ENCODE measurements at places on chromosomes 11 and 22.

GRCh38 chr11:120244476-120245365 is 4.8 kb downstream of the POU2F3 start:
- no peak for DNase-seq

- DNase-seq: no peak
These were observed 13.7 kb downstream of the MEI1 start for GRCh38 chr22:41713004-41713403.

GRCh38 chr22:32665676-32666075 is 135.8 kb upstream of the TIMP3 start:
- no peak for DNase-seq

DNA sequence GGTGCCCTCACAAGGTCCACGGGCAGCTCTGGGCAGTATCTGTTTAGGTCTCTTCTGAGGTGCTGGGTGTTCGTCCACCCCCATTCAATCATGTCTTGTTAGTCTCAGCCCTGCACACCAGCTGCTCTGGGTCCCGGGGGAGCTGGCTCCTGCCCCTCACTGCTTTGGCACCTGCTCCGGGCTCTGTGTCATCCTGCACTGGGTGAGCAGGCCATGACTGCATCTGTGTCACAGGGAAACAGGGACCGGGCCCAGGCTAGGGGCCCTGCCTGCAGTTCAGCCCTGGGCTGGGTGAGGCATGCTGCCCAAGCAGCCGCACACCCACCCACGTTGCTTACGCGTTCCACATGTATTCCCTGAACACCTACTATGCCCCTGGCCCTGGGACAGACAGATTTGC is 43.9 kb downstream of the ELFN2 start:
- DNase-seq: no peak

DNA sequence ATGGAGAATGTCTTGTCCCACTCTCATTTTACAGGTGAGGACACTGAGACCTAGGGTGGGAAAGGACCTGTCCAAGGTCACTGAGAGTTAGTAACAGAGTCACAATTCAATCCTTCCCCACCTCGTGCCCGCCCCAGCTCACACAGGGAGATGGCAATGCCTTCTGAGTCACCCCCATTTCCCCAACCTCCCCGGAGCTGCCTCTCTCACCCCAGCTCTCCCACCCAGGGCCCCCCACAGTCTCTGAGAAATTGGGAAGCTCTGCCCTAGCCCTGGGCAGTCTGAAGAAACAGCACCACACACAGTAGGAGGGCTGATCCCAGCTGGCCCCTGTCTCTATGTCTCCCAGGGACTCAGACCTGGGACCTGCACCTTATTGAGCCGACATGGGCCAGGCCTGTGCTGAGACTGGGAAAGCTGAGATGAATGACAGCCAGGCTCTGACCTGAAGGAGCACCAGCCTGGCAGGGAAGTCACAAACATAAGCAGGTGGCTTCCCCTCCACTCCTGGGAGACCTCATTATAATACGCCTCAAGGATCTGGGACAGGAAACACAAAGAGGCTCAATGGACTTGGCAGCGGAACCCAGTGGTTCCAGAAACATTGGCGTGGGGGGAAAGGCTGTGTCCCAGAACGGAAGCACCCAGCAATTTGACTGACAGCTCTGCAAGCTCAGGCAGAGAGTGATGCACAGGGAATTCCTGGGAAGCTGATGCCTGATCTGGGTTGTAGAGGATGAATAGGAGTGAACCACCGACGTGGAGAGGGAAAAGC is 51.0 kb downstream of the CD6 start:
- DNase-seq: peak; percentile 44

DNA sequence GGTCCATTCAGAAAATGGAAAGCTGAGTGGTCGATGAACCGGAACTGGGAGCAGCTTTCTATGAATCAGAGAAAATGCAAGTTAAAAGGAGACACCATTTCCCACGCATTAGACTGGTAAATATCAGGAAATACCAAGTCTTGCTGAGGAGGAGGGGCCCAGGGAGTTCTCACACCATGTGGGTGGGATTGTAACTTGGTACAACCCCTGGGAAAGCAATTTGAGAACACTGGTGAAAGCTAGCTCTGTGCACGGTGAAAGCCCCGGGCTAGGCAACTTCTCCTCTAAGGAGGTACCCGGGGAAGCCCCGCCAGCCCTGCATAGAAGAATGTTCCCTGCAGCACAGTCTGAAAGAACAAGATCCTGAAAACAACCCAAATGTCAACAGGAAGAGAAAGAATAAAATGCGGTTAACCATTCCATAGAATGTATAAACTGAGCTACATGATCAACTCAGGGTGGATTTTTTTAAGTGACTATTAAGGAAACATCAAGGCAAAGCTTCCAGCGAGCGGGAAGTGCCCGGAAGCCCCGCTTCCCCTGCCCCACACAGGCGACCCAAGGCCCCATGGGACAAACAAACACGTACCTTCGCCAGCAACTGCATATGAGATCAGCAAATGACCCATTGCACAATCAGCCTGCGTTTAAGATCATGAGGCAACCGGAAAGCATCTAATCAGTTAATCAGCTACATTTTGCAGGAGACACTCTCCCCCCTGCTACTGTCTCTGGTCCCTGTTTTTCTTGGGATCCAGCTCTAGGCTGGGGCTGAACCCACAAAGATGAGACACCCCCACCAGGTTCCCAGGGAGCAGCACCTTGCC is 11.3 kb downstream of the SHANK2 start:
- no peak for DNase-seq

- DNase-seq: no peak
These were observed 15.9 kb downstream of the SMIM38 start for GRCh38 chr11:69171476-69172240.

- no peak for DNase-seq
These were observed 9.8 kb upstream of the MPPED2 start for GRCh38 chr11:30595934-30596333.

DNA sequence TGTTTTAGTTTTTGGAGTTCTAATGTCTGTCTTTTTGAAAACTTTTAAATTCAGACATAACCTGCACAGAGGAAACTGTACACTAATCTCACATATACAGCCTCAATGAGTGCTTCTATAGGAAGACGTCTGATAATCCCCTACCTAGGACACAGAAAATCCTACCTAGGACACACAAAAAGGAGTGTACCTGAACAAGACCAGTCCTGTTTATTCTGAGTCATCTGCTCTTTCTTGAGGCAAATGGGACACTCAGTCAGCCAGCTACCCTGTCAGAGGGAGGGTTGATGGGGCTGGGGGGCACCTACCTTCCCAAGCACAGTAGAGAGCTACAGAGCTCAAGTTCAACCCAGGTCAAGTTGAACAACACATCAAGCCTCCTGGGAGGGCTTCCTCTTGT is 346.6 kb upstream of the NCAM1 start:
- no peak for DNase-seq

GRCh38 chr22:20952544-20953341 is 14.3 kb upstream of the AIFM3 start:
- no peak for DNase-seq

GRCh38 chr22:37692627-37693285 is 4.1 kb upstream of the TRIOBP start:
- DNase-seq: no peak

GRCh38 chr11:110766316-110766715 is 54.1 kb upstream of the ARHGAP20 start:
- no peak for DNase-seq

DNA sequence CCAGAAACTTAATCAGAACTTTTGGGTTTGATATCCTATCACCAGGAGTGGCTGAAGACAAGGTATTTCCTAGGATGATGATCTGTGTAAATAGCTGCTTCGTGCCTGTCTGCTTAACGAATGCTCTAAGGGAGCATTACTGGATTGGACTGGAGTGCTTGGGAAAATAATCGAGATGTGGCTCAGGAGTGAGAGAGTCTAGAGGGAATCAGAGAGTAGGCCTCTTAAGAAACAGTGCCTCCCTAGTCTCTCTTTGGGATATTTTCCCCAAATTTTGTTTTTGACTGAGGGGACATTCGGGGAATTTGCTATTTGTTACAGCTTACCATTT is 2.5 kb downstream of the MAML2 start:
- DNase-seq: no peak

DNA sequence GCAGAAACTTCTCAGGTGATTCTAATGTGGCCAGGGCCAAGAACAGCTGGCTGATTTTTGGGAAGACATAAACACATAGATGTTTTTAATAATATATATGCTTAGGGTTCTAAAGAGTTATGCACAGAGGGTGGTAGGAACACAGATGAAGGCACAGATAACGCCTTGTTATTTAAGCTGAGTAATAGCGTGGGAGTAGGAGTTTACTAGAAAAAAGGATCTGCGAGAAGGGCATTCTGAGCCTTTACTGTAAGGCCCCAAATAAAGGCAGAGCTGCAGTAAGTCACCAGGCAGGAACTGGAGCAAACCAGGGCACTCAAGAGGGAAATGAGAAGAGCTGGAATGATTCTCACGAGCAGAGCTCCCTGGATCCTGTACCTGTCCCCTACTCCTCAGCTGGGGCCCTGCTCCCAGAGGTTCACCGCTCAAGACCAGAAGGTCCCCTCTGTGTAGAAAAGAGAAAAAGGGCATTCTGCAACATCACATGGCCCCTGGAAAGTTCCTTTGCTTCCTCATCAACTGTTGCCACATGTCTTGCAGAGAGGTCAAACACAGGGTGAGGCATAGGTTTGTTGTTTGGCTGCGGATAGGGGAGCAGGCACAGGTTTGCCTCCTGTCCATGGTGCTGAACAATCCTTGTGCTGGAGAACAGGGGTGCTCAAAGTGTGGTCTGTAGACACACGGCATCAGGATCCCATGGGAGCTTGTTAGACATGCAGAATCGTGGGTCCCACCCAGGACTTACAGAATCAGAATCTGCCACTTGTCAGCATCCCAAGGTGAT is 125.7 kb downstream of the TENM4 start:
- DNase-seq: no peak

- DNase-seq: no peak
These were observed 96.3 kb downstream of the KCNQ1 start for GRCh38 chr11:2540992-2541680.

DNA sequence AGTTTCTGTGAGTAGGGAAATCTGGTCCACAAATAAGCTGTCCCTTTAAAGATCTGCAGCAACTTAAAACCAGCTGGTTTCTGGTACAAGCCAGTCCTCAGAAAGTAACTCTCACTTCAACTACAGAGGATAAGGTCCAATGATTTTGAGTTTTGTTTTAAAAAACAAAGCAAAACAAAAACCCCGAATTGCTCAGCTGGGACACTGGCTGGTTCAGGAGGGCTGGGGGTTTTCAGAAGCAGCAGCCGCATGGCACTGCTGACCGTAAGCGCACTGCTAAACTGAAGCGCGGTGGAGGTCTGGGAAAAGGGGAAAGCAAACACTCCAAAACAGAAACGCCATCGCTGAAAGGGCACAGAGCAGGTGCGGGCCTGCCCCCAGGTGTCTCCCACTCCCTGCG is 59.7 kb downstream of the MICAL3 start:
- no peak for DNase-seq

GRCh38 chr11:118343981-118344515 is at the start of gene CD3G:
CD3G (plus strand) TSS chr11:118344344; CDS start chr11:118344424, 80 bp downstream.
- peak; percentile 78 for DNase-seq

DNA sequence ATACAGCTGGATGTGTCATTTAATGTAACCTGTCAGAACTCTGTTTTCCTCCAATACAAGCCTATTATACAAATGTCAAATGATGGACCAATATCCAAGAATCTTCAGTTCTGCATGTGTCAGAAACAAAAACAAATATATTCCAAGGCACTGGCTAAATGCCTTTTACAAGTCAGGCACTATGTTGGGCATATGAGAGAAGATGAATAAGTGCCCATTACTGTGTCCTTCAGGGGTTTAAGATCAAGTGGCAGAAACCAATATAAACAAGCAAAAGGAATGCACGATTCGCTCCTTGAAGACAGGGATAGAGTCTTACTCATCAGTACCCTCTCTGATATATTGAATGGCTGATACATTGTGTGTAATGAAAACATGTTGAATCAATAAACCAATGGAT is 254.4 kb downstream of the TTC28 start:
- no peak for DNase-seq

- DNase-seq: no peak
These were observed 60.5 kb upstream of the SLC5A12 start for GRCh38 chr11:26782220-26782965.

GRCh38 chr11:107612445-107612844 is 21.5 kb downstream of the ELMOD1 start:
- no peak for DNase-seq

DNA sequence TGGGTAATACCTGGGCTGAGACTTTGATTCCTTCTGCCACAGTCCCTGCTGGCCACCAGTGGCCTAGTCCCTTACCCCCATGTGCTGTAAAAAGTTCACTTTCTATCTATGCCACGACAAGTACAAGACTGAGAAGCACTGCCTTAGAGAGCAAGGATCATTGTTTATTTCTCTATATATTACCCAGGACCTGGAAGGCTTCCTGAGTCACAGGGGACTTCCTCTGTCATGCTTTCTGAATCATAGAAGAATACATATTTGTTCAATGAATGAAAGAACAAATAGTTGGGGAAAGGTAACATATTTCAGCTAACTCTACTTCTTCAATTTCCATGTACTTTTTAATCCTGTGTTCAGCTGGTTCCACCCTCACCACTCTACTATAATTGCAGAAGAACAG is 5.5 kb upstream of the SYT9 start:
- DNase-seq: no peak

DNA sequence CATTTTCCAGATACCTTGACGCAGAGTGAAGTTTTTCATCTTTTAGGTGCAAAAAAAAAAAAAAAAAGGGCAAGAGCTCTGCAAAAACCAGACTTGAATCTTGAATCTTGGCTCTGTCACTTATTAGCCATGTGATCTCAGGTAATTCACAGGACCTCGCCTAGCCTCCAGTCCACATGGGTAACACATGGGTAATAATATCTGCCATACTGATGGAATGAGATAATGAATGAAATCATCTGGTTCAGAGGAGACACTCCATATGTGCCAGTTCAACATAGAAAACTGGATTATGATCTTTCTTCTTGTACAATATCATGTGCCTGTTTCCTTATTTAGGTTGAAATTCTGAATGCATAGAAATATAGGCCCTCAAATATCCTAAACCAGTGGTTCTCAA is 8.6 kb upstream of the AMOTL1 start:
- DNase-seq: no peak

DNA sequence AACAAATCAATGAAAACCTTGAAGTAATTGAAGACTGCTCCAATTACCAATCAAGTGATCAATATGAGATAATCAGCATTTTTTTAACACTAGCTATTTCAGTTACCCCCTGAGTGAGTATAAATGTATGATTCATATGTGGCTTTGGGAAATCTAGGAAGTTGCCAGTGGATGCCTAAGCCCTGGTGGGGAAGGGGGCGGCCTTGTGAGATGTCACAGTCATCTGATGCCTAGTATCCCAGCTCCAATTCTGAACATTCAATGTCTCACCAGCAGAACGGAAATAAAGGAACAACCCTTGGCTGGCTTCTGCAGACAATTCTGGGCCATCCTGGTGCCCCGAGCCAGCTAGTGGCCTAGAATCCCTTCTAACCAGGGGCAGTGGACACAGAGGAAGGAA is 58.5 kb upstream of the TIMP3 start:
- DNase-seq: no peak

Data from stimulated activated CD4-positive, alpha-beta T cell treated with anti-CD3 and anti-CD28 coated beads, Interleukin-4, amount 100 ng/mL, for 24 hours (primary cell).